Thoracic aorta (tissue), 2 donors: ENCODE measurements at places on chromosomes 4 and X.

- no peak for DNase-seq
Observed at GRCh38 chr4:138450546-138451275, 208.6 kb upstream of the SLC7A11 start.

DNA sequence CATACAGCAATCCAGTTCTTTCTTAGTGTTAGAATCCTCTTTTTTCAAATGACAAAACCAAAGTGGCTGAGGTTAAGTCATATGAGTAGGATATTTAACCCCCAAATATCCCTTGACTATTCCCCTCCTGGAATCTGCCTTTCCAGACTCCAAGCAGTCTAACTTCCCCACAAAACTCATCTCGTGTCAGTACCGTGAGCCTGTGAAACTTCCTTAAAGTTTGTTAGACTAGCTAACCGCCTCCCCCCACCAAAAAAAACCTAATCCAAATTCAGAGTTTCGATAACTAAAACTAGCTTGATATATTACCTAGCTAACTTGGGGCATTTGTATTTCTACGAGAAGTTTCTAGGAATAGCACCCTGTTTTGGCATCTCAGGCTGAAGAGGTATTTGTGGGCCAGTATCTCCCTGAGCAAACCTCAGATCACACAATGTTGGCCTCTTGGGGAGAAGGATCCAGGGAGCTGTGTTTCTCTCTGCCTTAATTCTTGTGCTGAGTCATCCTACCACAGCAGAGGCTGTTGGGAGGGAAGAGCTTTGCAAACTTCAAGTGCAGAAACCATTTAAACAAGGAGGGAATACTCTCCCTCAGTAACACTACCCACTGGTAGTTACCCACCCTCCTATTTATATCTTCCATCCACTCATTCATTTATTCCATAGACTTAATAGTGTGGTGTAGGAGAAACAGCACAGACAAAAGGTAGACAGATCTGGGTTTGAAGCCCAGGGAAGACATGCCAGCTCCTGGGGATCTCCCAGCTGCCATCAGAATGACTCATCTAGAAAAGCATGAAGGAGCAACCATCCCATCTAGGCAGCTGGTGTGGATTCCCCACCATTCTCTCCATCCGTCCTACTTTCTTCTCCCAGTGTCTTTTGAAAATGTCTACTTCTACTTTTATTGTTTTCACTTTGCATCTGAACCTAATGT is 39.3 kb upstream of the TXK start:
- no peak for DNase-seq

DNA sequence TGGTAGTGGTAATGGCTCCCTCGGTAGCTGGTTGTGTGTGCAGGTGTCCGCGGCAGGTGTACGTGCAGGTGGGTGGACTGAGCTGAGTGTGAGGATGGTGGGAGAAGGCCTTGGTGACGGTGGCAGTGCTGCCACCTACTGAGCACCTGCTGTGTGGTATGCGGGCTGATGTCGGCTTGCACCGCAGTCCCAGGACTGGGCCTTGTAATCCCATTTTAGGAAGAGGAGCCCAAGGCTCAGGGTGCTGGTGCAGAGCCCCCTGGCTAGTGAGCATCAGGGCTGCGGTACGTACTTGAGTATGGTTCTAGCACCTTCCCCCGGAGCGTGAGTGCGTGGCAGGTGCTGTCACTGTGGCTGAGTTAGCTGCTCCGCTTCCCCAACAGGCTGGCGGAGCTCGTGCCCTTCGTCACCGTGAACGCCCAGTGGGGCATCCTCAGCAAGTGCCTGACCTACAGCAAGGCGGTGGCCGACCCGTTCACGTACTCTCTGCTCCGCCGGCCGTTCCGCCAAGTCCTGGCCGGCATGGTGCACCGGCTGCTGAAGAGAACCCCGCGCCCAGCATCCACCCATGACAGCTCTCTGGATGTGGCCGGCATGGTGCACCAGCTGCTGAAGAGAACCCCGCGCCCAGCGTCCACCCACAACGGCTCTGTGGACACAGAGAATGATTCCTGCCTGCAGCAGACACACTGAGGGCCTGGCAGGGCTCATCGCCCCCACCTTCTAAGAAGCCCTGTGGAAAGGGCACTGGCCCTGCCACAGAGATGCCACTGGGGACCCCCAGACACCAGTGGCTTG is 5.7 kb upstream of the CPZ start:
- DNase-seq: no peak

GRCh38 chr4:6383009-6383404 is 89.4 kb downstream of the PPP2R2C start:
- DNase-seq: no peak

- DNase-seq: no peak
Observed at GRCh38 chr4:134327274-134328122, 125.9 kb upstream of the PABPC4L start.

- no peak for DNase-seq
Observed at GRCh38 chrX:39377157-39377556, 575.9 kb downstream of the MID1IP1 start.

- no peak for DNase-seq
Observed at GRCh38 chr4:52425751-52426326, 233.3 kb downstream of the USP46 start.

DNA sequence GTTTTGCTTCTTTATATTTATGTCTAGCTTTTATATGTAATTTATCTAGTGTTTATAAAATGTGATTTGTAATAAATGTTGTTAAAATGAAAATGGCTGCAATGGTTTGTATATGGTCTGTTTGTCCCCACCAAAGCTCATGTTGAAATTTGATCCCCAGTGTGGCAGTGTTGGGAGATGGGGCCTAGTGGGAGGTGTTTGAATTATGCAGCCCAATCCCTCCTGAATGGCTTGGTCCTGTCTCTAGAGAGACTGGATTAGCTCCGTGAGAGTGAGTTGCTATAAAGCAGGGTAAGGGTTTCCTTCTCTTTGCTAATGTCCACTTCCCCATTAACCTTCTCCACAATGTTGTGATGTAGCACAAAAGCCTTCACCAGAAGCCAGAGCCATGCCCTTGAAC is 30.0 kb upstream of the JADE3 start:
- DNase-seq: no peak

DNA sequence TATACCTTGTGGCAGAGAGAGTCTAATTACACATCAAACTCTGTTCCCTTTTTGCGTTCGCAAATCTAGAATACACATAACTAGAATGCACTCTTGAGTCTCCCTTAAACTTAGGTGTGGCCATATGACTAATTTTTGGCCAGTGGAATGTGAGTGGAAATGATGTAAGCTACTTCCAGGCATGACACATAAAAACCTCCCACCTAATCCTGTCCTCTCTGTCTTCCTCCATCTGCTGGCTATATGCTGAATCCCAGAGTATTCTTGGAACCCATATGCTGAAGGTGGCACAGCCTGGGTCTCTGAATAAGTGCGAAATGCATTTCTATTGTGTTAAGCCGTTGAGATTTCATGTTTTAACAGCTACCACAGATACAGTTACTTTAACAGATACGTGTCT is 269.9 kb upstream of the NRK start:
- DNase-seq: no peak

GRCh38 chrX:68725756-68726365 is 78.4 kb downstream of the STARD8 start:
- DNase-seq: no peak

DNA sequence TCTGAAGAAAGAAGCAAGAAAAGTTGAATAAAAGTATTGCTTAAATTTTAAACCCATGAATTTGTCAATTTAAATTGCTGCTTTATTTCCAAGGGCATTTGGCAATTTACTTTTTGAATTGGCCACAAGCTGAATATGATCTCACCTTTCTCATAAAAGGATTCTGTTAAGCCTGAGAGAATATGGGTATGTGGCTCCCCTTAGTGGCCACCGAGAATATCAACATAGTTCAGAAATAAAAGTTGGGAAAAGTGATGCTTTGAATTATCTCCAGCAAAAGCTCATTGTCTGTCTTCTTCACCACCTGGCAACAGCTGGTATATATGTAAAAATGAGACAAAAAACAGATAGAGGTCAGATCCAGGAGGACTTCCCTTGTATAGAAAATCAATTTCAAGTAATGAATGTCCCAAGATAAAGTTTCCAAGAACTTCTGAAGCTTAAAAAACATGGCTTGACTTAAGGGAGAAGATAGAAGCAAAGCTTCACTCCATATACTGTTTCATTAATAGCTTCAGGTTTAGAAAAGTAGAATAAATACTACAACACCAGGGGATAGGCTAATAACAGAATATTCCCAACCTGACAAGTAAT is 290.7 kb upstream of the FAM241A start:
- no peak for DNase-seq

DNA sequence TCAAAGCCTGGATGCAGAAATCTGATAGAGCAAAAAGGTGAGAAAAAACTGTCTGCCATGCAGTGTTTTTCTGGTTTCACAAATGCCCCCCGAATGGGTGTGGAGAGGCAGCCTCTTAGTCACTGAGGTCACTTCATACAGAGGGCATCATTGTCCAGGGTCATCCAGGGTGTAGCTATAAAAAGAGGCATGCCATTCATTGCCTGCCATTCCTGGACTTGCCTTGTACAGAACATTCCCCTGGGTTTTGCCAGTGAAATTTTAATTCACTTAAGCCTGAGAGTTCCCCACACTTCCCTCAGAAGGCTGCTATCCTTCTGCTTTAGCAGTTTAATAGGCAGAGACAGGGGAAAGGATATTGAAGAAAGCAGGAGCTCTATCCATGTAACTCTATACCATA is 230.3 kb downstream of the UNC5C start:
- no peak for DNase-seq

DNA sequence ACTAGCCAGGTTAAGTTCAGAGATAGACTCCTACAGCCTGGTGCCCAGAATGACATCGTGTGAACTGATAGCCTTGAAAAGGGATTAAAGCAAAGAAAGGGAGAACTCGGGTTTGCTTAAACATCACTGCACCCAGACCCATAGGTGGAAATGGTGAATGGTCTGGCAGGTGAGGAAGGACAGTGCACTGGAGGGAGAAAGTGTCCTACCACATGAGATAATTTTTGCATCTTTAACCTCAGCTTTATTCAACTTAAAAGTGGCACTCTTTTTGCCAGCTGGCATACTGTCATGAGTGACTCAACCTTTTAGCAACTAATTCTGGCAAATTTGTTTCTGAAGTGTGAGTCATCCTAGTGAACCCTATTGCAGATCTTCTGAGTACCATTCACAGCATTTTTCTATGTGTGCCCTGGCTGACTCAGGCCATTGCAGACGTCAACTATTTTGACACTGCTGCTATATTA is 53.0 kb upstream of the DAPP1 start:
- peak; percentile 60 for DNase-seq

DNA sequence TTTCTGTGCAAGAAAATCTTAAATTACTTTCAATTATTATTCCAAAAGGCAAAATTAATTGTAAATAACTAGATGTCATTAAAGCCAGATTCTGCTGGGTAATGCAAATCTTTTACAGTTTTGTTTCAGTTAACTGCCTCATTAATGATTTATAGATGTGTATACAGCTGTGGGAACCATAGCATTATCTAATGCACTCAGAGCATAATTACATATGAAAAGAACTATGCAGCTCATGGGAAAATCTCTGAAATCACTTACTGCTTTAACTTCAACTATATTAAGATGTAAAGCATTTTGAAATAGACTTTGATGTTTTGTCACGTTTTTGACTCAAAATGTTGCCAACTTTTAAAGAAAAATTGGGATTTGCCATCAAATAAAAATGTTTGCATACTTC is 630.3 kb upstream of the KLHL4 start:
- no peak for DNase-seq

GRCh38 chrX:133638285-133638684 is 223.0 kb upstream of the GPC4 start:
- DNase-seq: no peak

DNA sequence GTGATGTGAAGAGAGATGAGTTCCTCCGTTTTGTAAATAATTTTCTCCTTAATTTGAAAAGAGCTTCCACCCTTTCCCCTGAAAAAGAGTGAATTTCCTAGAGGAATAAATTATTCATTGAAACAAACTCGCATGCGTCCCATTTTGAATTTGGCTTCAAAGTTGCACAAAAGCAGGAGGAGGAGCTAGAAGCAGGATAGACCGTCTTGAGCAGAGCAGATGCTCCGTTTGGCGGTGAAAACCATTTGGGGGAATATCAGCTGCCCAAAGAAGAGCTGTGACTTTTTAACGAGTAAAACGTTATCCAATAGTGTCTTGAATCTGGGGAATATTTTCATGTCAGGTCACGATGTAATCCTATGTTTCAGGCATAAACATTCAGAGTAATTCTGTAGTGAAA is 42.0 kb downstream of the FAM149A start:
- no peak for DNase-seq

- no peak for DNase-seq
Observed at GRCh38 chr4:18961266-18961665, 939.7 kb upstream of the LCORL start.

DNA sequence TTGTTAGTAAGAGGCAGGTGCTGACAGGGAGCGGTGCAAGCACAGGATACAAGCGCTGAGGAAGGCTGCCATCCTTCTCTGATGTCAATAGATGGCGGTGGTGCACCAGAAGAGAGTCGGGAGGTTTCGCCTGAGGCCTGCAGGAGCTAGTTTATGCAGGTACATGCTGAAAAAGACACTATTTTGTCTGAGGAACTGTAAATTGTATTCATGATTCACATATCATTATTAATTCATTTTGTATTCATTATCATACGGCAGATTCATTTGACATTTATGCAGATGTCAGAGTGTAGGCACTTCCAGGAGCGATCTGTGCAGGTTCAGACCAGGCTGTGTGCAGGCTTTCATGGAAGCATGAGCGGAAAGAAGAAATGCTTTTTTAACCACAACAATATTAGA is 824.0 kb downstream of the STIM2 start:
- DNase-seq: no peak

DNA sequence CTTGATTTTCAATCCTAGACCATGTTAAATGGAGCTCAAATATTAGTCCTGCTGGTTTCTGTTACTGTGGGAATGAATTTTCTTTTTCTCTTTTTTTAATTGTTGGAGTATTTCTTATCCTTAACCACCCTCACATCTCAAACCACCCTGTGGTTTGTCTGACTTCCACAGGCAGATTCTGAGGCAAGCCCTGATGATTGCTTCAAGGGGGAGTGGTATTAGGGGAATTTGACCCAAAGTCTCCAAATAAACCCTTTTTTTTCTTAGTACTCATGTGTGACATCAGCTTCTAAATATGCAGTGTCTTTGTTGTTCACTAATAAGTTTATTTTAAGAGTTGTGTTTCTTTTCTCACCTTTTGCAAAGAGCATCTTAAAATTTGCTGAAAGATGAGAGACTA is 810.3 kb downstream of the IL1RAPL1 start:
- no peak for DNase-seq

DNA sequence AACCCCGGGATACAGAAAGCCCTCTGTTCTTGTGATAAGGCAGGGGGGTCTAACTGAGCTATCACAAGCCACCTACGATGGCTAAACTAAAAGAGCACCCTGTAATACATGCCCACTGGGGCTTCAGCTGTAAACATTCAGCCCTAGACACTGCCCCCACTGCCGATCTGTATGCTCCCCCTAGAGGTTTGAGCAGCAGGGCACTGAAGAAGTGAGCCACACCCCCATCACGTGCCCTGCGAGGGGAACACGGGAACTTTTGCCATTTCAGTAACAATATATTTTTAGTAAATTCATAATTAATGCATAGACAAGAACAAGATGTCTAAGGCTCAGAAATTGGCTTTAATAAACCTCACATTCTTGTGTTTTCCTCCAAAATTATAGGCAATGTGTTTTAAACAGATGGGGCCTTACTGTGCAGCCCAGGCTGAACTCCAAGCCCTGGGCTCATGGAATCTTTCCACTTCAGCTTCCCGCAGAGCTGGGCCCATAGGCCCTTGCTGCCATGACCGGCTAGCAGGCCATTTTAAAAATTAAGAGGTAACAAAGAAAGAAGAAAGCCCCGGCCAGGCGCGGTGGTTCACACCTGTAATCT is 235.3 kb upstream of the SFRP2 start:
- no peak for DNase-seq

- DNase-seq: no peak
Observed at GRCh38 chr4:14078326-14078725, 450.8 kb upstream of the BOD1L1 start.
